Ovary (tissue), 10 donors: ENCODE measurements at places on chromosomes 3 and 15. TPM values are rescaled to one million over a fixed set of nuclear protein-coding genes. Genes with fewer than 3 reads are reported as not detected.

DNA sequence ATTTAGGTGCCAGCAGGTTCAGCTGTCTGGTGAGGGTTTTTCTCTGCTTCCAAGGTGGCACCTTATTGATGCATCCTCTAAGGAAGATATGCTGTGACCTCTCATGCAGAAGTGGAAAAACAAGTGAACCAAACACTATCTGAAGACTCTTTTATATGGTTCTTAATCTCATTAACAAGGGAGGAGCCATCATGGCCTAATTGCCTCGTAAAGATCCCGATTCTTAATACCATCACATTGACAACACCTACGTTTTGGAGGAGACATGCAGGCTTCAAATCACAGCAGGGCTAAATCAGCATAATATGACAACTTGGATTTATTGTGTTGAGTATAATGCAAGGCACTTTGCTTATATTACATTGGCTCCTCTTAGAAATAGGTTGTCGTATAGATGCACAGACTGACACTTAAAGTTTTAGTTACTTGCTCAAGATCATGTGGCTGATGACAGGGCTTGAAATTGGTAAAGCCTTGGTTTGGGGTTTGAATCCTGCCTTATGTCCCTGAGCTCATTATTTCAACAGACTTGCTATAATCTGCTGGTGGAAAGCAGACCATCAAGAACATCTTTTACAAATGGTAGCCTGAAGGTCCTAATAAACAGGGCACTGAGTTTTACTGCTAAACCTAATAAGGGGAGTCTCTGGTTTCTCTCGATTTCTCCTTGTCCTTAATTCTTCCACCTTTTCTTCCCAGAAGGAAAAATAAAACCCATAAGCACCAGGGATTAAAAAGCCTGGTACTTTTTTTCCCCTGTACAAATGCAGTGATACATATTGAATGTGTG lies 88.2 kb downstream of the PTPRG start:
- H3K36me3 ChIP-seq = no peaks in the 10 kb centered on the region
- H3K27ac ChIP-seq = no peak overlapping the region
- H3K27me3 ChIP-seq = no peaks in the 10 kb centered on the region
- DNase-seq = no peak
- H3K4me3 ChIP-seq = no peak overlapping the region

DNA sequence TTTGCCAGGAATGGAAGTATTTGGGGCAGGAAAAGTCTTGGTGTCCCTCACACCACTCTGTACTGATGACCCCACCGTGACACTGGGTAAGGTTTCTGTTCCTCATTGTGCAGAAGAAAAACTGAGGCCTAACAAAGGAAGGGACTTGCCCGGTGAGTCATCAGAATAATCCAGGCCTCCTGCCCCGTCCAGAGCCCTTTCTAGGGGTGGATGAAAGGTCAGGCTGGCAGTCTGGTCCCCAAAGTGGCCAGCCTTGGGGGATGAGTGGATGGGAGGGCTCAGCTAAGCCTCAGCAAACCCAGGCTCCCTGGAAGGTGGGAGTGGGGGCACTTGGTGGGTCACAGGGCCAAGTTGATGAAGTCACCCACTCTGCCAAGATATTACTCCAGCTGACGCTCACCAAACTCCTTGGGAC lies 2.3 kb upstream of the DNAH1 start:
- H3K4me1 ChIP-seq = peaks cover 2% of the 10 kb centered on the region
- H3K27me3 ChIP-seq = no peaks in the 10 kb centered on the region
- H3K27ac ChIP-seq = no peak overlapping the region
- no peak for DNase-seq

DNA sequence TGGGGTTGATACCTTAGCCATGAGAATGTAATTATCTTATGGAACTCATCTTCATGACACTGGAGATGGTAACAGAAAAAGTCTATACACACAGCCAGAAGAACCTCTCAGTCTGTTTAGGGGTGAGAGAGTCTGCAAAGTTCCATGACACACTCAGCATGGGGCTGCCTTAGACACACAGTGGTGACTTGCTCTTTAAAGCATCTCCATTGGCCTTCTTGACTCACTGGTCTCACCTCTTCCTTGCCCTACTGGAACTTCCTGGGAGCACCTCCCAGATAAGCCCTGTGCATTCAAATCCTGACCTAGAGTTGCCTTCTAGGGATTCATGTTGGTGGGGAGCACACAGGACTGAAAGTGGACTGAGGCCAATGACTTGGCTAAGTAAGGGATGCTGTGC lies 9.3 kb downstream of the MAGI1 start:
- H3K4me3 ChIP-seq = no peak overlapping the region
- DNase-seq = no peak
- no peak overlapping the region for H3K27ac ChIP-seq
- no peaks in the 10 kb centered on the region for H3K27me3 ChIP-seq
- H3K4me1 ChIP-seq = no peaks in the 10 kb centered on the region

GRCh38 chr3:87796137-87796842 lies 262.5 kb downstream of the CGGBP1 start:
- no peak overlapping the region for H3K4me3 ChIP-seq
- H3K4me1 ChIP-seq = no peaks in the 10 kb centered on the region
- no peaks in the 10 kb centered on the region for H3K36me3 ChIP-seq

DNA sequence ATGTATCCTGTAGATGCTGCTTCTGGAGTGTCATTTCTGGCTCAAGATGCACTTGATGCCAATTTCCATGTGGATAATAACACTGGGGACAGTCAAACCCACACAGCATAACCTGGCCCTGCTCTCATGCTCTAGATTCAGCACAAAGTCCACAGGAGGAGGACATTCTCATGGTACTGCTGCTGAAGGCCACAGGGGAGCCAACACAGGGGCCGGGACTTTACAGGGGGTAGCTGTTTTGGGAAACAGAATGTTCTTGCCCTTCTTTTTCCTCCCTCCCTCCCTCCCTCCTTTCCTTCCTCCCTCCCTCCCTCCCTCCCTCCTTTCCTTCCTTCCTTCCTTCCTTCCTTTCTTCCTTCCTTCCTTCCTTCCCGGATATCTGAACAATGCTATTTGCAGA lies 477.4 kb downstream of the PDCD6IP start:
- no peak overlapping the region for H3K27ac ChIP-seq
- H3K27me3 ChIP-seq = no peaks in the 10 kb centered on the region
- H3K4me3 ChIP-seq = no peak overlapping the region
- no peak for DNase-seq
- H3K4me1 ChIP-seq = no peaks in the 10 kb centered on the region

GRCh38 chr3:31754575-31755278 lies 222.0 kb downstream of the STT3B start:
- no peaks in the 10 kb centered on the region for H3K4me1 ChIP-seq
- DNase-seq = no peak
- no peak overlapping the region for H3K4me3 ChIP-seq

The ONECUT1 gene
- not detected for total RNA-seq

DNA sequence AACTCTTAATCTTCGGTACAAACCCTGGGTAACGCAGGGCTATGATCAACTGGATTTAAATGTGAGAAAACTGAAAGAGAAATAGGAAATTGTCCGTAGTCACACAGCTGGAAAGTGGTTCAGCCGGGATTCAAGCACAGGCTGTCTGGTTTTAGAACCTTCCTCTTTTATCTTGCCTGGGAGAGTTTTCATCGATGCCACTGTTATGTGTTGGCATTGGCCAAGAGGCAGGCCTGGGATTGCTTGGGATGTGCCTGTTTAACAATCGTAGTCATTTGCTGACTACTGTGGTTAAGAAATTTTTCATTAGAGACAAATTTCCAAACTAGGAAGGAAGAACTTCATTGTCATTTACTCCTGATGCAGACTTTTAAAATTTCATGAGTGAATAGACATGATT lies 4.3 kb downstream of the MCTP2 start:
- H3K36me3 ChIP-seq = no peaks in the 10 kb centered on the region
- no peak overlapping the region for H3K4me3 ChIP-seq
- no peak for DNase-seq
- no peaks in the 10 kb centered on the region for H3K27me3 ChIP-seq

The SLCO2A1 gene
- 0.83 TPM for total RNA-seq

DNA sequence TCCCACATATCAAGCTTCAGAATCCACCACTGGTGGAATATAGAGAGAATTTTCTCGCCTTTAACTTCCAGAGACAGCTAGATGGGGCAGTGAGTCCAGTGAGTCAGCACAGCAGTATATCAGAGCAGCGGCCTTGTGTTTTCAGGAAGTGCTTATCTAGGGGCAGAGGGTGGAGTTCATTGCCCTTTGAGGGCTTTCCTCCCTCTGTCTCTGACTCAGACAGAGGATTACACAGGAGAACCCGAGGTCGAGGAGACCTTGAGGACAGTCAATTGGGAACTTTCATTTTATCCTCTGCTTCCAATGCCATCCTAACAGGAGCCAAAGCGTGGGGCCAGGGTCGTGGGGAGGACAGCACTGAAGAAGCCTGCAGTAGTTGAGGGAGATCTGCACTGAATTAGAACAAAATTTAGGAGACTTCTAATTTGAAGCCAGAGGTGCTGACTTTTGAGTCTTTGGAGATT lies 109.6 kb upstream of the UMPS start:
- DNase-seq = peak; percentile 35
- H3K4me3 ChIP-seq = no peak overlapping the region
- no peaks in the 10 kb centered on the region for H3K36me3 ChIP-seq
- no peak overlapping the region for H3K27ac ChIP-seq
- peaks cover 3% of the 10 kb centered on the region for H3K4me1 ChIP-seq

The LRRC34 gene
- 4.3 TPM for total RNA-seq
